ENCODE measurements at places on chromosomes 11 and 22.
A peak's percentile ranks its signal among the peaks of the same experiment; 100 is the strongest.

- DNase-seq = no peak
Measured at GRCh38 chr11:69541501-69542313, 60.2 kb downstream of the LINC01488 start.

GRCh38 chr11:3164552-3165151 is 458 bp downstream of the OSBPL5 start:
- DNase-seq = no peak

DNA sequence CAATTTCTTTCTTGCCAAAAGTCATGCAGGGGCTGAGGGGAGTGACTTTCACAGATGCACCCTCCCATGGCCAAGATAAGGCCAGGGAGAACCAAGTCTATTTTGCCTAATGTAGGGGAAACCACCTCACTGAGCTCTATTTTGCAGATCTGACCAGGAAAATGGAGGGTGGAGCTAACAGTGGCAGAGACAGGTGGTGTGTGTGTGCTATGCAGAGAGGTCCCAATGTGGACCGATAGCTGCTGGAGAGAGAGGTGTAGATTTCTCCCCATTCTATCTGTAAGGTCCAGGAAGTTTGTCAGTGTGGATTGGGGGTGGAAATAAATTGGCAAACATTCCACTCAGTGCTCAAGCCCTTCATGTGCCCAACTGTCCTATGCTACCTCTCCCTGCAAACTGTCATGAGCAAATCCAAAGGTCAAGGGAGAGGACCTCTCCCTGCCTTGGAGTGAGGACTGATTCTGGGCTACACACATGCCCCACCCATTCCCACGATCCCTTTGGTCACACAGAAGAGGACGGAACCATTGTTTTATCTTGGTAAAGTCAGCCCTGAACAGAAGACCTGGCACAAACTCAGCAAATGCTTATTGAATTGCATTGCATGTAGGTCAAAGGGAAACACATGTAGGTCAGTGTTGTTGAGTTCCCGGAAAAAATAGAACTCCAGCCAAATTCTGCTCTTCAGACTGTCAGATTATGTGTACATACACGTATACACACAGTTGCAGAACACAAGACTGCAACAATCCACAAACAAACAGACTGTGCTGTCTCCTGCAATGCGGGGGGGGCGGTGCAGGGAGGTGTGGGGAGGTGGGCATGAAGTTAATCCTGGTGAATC is 65.9 kb downstream of the C11orf58 start:
- no peak for DNase-seq

DNA sequence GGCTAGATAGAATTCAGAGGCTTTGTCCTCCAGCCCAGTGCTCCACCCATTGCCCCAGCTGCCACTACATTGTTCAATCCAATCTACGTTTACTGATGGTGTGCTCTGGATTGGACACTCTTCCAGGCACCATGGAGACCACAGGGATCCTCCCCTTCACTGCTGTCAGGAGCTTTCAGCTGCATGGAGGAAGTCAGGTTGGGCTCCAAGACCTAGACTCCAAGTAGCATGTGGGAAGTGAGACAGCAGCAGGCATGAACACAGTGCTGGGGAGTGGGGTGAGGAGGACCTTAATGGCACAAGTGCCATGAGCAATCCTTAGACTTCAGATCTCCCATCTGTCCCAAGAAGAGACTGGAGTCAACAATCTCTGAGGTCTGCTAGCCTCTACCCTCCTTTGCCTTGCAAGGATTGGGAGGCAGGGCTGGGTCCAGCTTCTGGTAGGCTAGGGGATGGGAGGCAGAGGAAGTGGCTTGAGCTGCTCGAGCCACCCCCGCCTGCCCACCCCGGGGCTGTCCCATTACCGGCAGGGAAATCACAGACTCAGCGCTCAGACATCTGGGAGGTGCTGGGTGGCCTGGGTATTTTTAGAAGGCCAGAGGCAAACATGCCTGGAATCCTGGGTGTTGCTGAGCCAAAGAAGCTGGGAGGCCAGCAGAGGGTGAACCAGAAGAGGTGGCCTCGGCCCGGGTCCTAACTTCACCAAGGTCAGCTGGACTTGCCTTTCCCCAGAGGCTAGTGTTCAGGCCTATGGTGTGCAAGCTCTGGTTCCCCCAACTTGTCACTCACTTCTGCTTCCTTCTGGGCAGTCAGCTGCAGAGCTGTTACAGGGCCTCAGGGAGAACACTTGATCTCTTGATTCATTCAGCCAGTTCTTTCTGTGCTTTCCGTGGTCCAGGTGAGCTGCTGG is 15.2 kb upstream of the FCHSD2 start:
- DNase-seq = no peak

- no peak for DNase-seq
Measured at GRCh38 chr11:1884303-1884700, 7.4 kb downstream of the PRR33 start.

GRCh38 chr22:40898850-40899357 is 37.0 kb upstream of the DNAJB7 start:
- peak; percentile 38 for DNase-seq

DNA sequence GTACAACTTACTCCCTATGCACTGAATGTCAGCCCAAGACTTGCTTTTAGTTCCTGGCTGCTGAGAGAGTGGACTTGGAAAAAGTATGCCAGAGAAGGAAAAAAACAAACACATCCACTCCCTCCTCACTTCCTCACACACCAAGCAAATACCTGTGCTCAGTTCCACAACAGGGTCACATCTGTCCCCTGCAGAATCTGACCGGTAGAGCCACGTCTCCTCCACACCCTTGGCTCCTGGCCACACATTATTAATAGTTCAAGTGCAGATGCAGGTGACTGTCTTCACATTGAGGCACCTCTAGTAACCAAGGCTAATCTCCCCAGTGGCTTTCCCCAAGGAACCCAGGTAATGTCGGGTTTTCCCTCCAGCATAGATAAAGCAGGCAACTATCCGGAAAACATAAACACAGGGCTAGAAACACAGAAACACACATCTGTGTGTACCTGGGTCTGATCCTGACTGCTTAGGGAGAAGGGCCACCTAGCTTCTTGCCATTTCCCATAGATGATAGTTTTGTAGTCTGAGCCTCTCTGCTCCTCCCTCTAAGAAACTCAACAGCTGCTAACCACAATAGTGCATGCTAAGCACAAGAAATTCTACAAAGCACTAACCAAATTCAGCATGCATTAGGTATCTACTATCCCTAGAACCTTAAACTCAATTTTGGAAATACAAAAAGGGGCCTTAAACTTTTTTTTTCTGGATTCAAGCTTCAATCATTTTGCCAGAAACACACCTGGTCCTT is 10.2 kb downstream of the SYTL2 start:
- no peak for DNase-seq

- no peak for DNase-seq
Measured at GRCh38 chr11:93498161-93498560, 45.0 kb downstream of the SMCO4 start.

- DNase-seq = no peak
Measured at GRCh38 chr11:64638018-64638665, 47.1 kb downstream of the SLC22A12 start.

GRCh38 chr11:107916671-107917241 is 11.5 kb upstream of the RAB39A start:
- peak; percentile 68 for DNase-seq

- DNase-seq = no peak
Measured at GRCh38 chr11:78039391-78039918, 16.4 kb upstream of the KCTD14 start.

GRCh38 chr11:27646051-27646818 is 54.0 kb downstream of the BDNF start:
- DNase-seq = no peak
